Stimulated activated CD4-positive, alpha-beta T cell treated with anti-CD3 and anti-CD28 coated beads, Interleukin-2, amount 100 ng/mL, for 48 hours (primary cell): ENCODE measurements at places on chromosomes 13 and 19.
A peak's percentile ranks its signal among the peaks of the same experiment; 100 is the strongest.

GRCh38 chr13:98274921-98275487 is 97.9 kb upstream of the RNF113B start:
- DNase-seq, result no peak

GRCh38 chr13:97432232-97432916 is 1.6 kb upstream of the RAP2A start:
- DNase-seq, result no peak

DNA sequence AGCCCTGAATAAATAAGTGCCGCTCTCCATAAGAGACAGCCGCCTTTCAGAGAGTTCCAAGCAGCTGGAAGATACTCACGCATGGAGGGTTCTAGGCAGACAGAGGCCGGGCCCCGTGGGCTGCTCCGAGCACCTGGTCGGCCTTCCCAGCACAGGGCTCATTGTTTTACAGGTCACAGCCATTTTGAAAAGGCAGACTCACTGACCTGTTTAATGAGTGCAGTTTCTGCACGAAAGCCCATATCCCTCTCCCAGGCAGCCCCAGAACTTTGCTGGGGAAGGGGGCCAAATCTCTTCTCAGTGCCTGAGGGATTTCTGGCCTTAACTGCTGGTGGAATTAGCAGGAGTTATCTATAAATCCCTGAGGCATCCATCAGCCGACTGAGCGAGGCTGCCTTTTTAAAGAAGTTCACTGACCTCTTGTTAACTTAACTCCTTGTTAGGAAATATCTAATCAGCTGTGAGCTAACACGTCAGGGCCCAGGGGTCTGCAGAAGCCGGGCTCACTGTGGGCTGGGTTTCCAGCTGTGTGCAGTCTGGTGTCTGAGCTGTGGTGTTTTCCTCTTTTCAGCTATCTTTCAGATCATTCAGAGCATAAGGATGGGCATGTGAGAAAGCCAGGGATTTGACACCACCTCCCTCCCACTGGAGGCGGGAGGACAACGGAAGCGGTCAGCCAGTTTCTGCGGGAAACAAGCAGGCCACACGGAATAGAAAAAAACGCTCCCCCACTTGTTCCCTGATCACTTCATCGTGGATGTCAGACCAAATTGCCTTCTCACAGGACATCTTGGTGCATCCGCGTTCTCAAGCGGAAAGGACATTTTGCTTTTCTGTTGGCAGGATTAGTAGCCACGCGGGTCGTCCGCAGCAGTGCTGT is 23.3 kb downstream of the SERP2 start:
- no peak for DNase-seq

DNA sequence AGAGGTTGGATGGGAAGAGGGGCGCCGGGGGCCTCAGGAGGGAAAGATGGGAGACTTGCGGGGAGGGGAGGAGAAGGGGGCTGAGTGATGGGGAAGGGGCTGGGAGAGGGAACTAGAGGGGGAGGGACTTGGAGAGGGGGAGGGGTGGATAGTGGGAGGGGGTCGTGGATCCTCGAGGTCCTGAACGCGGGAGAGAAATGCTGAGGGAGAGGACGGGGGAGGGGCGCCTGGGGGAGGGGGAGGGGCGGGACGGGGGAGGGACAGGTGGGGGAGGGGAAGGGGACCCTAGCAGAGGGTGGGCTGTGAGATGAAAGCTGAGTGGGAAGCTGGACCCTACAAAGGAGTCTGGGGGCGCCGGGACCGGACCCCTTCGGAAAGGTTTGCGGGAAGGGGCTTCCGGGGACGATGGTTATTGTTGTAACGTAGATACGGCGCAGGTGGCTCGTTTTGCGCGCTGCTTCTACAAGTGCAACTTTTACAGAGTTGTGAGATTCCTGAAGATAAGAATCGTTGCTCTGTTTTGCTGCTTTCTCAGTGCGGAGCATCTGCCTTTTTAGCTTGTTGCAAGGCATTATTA is 418 bp downstream of the ZNF444 start:
- peak; percentile 30 for DNase-seq
